ENCODE measurements at places on chromosomes 7 and 10.

GRCh38 chr10:101464599-101464998 lies 110.6 kb downstream of the BTRC start:
- no peak for DNase-seq

- DNase-seq, result no peak
Measured at GRCh38 chr10:92593619-92594588, 974 bp downstream of the KIF11 start.

DNA sequence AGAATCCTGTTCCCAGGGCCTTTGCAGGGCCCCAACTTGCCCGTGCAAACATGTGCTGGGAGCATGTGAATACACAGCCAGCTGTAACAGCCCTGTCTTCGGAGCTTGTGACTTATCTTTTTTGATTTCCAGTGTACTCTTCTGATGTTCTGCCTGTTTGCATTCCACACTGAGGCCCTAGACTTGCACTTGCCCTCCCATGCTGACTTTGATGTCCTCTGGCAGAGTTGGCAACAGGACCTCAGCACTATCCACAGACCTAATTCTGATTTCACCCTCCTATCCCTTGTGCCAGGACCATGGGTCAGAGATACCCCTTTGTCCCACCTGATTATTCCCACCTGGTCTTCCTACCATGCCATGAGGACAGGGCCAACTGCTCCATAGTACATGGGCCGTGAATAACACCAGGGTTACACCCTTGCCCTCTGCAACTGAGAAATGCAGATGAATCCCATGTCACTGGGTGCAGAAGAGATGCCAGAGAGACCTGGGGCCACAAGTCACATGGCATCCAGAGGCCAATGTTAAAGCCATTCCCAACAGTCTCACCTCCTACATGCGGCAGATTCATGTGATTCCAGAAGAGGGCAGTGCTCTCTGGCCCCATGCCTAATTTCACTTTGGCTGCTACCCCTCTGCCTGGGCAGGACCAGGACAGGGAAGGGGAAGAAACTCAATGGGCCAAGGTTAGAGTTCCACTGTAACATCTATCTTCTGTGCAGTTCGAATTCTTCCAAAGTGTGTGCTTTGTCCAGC lies 43.0 kb downstream of the SCRN1 start:
- DNase-seq, result no peak

GRCh38 chr7:27697861-27698430 lies 35.3 kb upstream of the HIBADH start:
- DNase-seq, result no peak

GRCh38 chr7:16695621-16696237 lies 49.7 kb downstream of the BZW2 start:
- DNase-seq, result peak; percentile 57

DNA sequence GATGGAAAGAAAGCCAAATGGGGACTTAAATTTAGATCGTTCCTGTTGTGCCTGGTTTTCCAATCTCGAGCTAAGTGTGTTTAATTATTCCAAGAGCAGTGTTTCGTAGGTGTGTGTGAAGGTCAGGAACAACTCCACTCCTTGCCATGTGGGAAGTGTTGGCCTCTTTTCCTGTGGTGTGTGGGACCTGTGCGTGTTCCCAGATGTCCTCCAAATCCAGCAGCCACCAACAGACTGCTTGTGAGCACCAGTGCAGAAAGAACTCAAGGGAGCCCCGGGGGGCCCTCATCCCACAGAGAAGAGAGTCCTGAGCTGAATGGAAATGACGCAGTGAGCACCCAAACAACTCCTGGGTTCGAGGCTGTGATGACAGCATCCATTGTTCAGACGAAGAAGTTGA lies 227.7 kb downstream of the TMEM178B start:
- no peak for DNase-seq

DNA sequence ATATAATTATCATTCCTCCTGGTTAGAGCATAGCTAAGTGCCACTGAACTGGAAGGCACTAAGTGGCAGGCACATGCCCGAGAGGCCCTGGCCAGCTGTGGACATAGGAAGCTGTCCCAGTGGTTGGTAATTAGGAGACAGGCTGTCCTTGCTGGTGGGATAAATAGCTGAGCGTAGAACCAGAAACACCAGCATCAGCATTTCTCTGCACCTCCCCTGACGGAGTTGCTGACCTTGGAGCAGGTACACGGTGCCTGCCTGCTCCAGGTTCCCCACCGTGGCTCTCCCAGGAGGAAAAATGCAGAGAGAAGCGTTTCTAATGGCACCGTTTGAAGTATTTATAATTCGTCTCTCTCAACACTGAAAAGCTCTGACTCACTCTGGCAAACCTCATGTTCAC lies 5.6 kb upstream of the ABLIM1 start:
- DNase-seq, result no peak

GRCh38 chr10:116627386-116627933 lies 6.7 kb downstream of the PNLIPRP2 start:
- DNase-seq, result peak; percentile 4

GRCh38 chr10:103177123-103177522 lies 15.9 kb downstream of the NT5C2 start:
- DNase-seq, result no peak

- no peak for DNase-seq
Measured at GRCh38 chr7:19333706-19334105, 188.5 kb upstream of the FERD3L start.

- DNase-seq, result no peak
Measured at GRCh38 chr10:64332551-64332950, 811.4 kb downstream of the REEP3 start.
